ENCODE measurements at places on chromosomes 5 and 9. TPM values are rescaled to one million over a fixed set of nuclear protein-coding genes. Genes with fewer than 3 reads are reported as not detected.
A peak's percentile ranks its signal among the peaks of the same experiment; 100 is the strongest.

Gene SYK
- total RNA-seq, result 29.7 TPM

Gene CKS2
- 16.3 TPM for total RNA-seq

Gene SPATA31A1
- not detected for total RNA-seq

Gene C5orf58
- not detected for total RNA-seq

GRCh38 chr5:14149672-14150274 lies 6.6 kb downstream of the TRIO start:
- no peak for DNase-seq

GRCh38 chr5:180095545-180095944 lies 24.0 kb upstream of the RNF130 start:
- DNase-seq, result no peak

GRCh38 chr9:16809912-16810610 lies 60.4 kb downstream of the BNC2 start:
- DNase-seq, result peak; percentile 64

DNA sequence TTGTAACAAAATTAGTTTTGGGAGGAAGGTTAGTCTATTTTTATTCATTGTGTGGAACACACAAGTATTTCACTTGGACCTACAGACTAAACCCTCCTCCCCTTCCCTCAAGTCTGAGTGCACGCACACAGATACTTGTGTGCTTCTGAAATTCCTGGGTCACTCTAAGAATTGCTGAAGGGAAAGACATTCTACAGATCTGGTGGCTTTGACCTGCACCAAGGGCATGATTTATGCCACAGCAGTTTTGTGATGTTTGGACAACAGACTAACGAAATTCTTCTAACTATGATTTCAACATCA lies 150.5 kb downstream of the ARL15 start:
- DNase-seq, result no peak

Measured in bronchial epithelial cell (primary cell).